Fibroblast of skin of right biceps (primary cell): ENCODE measurements at places on chromosomes 7 and 10.

GRCh38 chr7:40903872-40904271, 769.1 kb downstream of the SUGCT start:
- no peak for DNase-seq

DNA sequence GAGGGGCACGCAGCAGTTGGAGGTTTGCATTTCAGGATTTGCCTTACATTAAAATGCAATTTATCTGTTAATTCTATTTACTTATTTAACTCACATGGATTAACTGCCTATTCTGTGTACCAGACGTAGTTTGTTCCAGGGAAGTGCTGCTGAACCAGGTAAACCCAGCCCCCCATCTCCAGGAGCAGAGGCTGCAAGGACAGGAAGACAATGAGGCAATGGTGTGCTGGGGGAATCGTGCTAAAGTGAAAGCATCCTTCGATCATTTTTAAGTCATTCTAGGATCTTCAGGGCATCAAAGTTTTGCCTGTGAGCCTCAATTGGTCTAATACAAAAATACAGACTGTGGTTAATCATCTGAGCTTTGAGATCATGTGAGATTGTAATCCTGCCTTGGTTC, 166.4 kb downstream of the DNAJB6 start:
- DNase-seq = no peak

DNA sequence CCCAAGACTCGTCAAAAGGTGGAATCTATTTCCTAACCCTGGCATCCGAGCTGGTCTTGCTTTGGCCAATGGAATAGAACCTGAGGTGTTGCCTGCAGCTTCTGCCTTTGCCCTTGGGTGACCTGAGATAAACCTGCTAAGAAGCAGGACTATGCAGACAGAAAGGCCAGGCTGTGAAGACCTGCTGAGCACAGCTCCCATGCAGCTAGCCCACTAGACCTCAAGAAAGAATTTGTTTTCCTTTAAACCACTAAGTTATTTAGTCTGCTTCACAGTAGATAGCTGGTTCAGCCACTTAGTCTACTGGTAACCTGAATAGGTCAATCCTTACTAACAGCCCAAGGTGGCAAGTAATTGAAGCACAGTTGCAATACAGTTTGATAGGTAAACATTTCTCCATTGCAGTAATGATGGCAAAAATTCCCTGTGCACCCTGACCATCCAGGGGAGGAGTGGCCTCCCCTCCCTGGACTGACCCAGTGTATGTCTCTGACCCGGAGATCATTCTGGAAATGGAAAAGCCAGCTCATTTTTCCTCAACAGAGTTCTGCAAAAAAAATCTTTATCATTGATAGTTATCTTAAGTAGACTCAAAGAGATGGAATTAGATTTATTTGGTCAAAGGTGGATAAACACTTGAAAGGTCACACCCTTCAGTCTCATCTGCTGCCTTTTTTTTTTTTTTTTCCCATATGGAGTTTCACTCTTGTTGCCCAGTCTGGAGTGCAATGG, 20.0 kb downstream of the TNS3 start:
- no peak for DNase-seq

- DNase-seq = no peak
These were observed 156.4 kb upstream of the KLF14 start for GRCh38 chr7:130890176-130891020.

- peak; percentile 80 for DNase-seq
These were observed 1.3 kb upstream of the TNRC18 start for GRCh38 chr7:5424749-5425506.

GRCh38 chr10:43137717-43138020, 576 bp upstream of the CSGALNACT2 start:
- peak; percentile 78 for DNase-seq

DNA sequence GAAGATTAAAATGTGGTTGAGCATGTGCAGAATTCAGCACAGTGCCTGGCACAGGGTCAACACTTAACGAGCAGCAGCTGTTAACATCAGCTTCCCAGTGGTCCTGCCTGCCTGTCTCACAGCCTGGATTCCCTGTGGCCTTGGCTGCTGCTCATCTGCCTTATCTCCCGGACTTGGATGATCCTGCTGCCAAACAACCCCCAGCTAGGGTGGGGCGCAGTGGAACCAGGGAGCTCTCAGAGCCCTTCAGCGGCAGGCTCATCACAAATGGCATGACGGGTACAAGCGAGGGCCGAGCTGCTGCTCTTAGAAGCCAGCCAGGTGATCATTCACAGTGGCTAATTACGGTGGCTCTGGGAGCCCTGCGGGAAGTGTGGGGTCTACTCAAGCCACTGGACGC, 13.0 kb upstream of the SMARCD3 start:
- DNase-seq = no peak
